ENCODE measurements at places on chromosomes 7 and 10.

GRCh38 chr10:70669015-70669414 is 3.3 kb upstream of the ADAMTS14 start:
- DNase-seq: no peak

- no peak for DNase-seq
Observed at GRCh38 chr10:83625831-83626360, 513.4 kb upstream of the GHITM start.

- no peak for DNase-seq
Observed at GRCh38 chr10:46527241-46527811, 29.1 kb downstream of the GPRIN2 start.

DNA sequence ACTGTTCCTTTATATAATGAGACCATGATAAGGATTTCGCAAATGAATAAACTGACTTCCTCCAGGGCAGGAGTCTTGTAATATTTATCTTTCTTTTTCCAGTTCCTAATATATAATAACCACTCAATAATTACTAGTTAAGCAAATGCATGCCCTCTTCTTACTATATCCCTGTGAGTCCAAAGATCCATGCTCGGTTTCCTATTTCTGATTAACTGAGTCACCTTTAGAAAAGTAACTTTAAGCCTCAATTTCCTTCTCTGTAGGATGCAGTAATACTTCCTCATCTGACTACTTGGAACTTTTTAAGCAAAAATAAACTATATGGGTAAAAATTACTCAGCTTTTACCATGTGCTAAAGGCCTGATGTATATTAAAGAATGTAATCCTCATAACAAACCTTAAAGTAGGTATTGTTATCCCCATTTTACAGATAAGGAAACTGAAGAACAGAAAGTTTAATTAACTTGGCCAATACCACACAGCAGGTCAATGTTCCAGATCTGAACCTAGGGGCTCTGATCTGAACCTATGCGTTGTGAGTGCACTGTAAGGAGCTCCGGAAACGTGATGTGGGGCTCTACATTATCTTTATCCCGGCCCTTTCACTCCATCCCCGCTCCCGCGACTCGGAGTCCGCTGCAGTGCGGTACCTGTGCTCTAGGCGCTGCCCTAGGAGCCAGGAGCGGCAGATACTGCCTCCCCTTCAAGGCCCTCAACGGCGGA is 458 bp downstream of the COX15 start:
- no peak for DNase-seq
